ENCODE measurements at places on chromosomes 2 and 18. TPM values are rescaled to one million over a fixed set of nuclear protein-coding genes. Genes with fewer than 3 reads are reported as not detected.

GRCh38 chr2:211931314-211931713 is 607.3 kb downstream of the ERBB4 start:
- no peak for DNase-seq

GRCh38 chr2:37921781-37922180 is 3.3 kb upstream of the RMDN2 start:
- no peak for DNase-seq

DNA sequence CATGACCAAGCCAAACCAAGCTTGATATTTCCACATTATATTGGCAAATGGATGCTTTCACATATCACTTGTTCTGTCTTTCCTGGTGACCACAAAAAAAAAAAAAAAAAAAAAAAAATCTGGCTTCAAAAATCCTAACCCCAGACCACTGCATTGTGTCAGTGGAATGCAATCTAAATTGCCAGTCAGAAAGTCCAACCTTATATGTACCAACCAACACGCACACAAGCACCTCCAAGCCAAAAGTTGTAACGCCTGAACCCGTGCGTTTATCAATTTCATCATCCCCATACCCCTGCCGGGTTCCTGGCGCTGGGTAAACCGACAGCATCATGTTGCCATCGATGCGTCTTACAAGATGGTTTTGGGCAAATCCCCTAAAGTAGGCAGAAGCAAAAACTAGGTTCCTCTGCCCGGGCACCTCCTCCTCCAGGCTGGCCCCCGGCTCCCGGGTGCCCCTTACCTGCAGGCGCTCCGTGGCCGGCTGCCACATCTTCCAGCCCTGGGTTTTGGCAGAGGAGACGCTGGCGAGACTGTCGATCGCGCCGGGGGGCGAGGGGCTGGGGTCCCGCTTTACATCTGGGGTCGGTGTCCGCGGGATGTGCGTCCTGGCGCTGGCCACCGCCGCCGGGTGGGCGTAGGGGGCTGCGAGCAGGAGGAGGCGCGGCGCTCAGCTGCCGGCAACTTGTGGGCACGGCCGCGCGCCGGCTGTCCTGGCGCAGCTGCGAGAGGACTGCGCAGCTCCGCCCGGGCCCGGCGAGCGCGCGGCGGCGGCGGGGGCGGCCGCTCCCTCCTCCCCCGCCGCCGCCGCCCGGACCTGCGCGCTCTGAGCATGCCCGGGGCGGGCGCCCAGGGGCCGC is at the start of gene PID1:
Gene PID1 (minus strand): TSS at position 737 of the 860 bp plus-strand sequence. CDS start 244 bp downstream, at position 493.
- no peak for DNase-seq

DNA sequence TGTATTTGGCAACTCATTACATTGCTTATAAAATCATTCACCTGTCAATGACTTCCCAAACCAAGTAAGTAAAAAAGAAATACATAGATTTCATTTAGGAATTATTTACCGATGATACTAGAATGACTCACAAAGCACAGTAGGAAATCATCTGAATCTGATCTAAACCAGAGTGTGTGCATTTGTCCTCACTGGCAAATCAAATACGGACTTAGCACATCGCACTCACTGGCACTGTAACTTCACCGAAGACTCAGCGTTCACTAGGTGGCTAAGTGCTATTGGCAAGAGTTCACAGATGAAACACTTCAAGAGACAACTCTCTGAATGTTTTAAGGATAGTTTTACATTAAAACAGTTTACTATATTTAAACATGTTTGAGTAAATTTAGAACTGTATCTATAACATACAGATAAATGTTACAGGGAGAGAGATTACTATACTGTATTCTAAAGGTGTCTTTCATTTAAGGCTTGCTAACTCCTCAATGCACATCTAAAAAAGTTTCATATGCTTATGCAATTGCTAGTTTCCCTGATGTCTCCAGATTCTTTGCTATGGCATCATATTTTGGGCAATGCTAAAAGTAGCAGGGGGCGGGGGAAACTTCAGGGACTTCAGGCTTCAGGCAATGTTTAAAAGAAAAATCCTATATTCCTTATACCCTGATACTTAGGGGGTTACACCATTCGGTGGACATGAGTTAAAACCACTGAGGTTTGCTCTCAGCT is 48.8 kb downstream of the STK39 start:
- DNase-seq, result no peak

Gene CD8A
- total RNA-seq, result not detected

DNA sequence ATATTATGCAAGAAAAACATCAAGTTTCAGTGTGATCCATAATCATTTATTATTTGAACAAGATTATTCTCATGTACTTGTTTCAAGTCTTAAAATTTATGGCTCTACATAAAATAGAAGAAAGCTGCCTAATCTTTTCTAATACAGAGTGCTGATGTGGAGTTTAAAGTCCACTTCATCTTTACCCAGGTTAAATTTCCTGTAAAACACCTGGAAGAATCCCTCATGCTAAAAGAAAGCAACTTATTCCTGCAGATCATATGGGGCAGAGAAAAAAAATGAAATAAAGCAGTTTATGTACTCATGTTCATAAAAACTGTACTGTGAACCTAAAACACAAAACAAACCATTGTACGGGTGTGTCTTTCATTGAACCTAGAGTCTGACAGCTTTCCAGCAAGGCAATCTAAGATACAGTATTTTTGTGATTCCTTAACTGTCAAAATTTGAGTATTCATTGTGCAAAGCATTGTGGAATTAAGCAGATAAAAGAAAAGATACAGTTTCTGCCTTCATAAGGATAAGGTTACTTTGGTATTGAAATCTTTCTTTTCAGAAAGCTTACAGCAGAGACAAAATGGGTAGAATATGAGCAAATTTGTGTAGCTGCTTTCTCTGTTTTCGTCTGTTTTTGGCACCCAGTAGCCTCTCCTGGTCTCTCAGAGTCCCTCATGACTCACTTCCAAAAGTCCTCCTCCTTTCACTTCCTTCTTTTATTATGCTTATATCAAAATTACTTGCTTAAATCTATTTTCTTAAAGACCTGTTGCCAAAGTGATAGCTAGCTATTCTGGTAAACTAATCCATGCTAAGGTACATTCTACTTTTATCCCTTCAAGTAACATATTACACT is 26.9 kb upstream of the GLS start:
- DNase-seq, result no peak

Gene IL36B
- not detected for total RNA-seq

Gene RGPD3
- 0.37 TPM for total RNA-seq

DNA sequence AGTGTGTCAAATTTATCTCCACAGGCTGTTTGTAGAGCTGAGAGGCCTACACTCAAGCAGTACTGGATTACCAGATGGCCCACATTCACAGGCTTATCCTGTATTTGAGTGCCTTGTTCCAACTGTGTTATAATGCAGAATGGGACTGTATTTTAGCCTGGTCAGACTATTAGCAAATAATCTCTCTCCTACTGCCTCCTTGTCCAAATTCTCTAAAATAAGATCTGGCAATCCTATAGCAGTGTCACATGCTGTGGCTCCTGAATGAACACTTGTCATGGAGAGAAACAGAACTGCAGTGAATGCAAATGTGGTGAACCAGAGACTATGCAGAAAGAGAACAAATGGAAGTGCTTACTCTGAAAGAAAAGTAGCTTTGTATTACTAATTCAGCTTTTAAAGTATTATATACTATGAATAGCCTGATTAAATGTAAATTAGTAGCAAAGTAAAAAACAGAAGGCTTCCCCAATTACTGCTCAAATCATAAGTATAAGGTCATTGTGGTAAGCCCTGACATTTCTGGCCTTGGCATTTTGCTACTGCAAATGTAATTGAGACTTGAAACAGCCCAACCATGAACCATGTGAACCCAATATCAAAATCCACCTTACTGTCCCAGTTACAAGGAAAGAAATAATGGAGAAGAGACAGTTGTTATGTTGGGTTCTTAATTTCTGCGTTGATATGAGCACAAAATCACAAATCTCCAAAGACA is 80.0 kb downstream of the MAP4K3 start:
- no peak for DNase-seq

DNA sequence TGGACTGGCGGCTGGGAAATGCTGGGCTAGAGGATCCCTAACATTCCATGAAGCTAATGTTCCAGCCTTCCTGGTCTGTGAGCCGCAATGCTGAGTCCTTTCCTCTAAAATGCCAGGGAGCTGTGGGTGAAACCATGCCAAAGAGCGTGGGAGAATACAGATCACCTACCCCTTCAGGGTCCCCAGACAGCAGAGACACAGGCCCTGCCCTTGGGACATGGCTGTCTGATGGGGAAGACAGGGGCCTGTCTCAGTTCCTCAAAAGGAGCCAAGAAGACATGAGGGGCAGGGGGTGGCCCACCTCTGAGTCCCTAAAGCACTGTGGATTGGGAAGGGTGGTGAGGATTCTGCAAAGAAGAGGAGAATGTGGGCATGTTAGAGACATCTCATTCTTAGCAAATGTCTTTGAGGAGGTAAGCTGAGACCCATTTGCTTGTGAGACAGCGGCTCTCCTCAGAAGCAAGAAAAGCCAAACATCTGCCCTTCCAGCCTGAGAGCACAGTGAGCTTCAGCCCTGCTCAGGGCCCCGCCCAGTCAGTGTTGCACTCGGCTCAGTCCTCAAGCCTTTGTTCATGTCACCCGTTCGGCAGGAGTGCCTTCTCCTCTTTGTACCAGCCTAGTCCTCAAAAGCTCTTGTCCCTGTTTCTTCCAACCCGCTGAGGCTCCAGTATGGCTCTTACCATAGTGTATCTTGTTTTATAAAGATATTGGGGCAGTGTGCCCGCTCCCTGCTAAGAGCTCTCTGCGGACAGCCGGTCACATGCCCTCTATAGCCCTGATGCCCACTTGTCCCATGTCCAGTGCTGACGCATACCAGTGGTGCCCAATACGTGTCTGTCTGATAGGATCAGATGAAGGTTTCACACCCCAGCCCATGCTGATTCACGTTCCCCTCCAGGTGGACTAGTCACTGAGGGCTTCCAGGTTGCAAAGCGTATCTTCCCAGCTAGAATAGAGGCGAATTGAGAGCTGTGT is 286.2 kb downstream of the CYP26B1 start:
- no peak for DNase-seq

- no peak for DNase-seq
These were observed 14.7 kb downstream of the PCARE start for GRCh38 chr2:29059624-29060023.

DNA sequence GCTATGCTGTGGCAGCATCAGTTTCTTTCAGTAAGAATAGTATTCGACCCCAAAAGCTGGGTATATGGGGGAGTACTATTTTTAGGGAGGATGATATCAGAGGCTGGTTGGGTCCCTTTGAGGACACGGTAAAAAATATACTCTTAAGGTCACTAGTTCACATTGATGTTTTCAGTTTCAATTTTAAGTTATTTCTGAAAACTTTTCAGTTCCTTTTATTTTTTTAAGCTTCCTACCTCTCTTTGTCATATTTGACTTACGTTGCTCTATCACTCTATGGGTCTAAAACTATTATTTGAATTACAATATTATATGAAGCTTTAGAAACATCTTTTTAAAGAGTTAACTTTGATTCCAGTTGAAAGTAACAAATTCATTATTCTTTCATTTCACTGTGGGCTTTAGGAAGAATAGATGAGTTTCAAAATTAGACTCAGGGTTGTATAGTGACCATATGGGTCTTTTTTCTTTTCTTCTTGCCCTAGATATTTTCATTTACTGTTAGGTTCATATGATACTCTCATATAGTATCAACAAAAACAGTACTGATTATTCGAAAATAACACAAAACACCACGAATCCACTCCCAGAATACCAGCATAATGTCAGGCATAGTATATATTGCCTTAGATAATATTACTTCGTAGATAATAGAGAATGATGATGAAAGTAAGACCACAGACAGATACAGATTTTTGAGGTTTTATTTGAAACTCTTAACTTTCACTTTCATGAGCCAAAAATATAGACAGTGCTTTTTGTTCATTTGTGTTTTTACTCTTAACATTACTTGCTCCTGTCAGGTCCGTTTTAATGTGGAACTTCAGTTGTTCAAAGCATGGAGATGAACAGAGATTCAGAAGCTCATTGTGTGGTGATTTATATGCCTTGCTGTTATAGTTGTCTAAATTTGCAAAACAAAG is 9.8 kb downstream of the RMDN2 start:
- no peak for DNase-seq

Gene POTEC
- not detected for total RNA-seq

Gene SERPINB3
- total RNA-seq, result not detected

DNA sequence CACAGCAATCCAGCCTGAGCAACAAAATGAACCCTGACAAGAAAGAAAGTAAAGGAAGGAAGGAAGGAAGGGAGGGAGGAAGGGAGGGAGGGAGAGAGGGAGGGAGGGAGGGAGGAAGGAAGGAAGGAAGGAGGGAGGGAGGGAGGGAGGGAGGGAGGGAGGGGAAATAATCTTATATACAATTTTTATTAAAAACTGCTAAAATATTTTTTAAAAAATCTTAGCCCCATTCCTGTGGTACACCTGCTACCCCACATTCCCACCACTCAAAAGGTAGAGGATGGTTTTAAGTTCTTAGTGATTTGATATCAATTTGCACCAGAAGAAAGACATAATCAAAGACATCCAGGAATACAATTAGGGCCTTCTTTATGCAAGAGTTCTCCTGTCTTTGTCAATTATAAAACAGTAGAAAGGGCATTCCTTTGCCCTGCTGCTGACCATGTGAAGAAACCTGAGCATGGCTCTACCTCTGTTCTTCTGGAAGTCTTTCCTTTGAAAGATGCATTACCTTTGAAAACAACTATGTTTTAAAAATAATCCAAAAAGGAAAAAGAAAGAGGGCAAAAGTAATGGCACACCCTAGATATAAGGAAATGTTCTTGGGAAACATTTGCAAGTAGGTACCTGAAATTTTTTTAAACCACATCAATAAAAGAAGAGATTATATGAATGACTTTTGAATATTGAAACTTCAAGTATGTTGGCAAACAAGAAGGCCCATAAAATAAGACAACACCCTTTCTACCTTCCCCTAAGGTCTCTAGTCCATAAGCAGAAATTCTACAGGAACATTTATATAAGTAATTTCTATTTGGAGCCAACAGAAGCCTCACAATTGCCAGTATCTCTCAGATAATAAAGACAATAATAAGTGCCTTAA is 33.7 kb upstream of the ACVR2A start:
- DNase-seq, result no peak

Gene GNLY
- 14.8 TPM for total RNA-seq

GRCh38 chr18:37261246-37261840 is 304.3 kb downstream of the CELF4 start:
- DNase-seq, result no peak

- no peak for DNase-seq
These were observed 602.7 kb upstream of the ZNF804A start for GRCh38 chr2:183995632-183996031.

DNA sequence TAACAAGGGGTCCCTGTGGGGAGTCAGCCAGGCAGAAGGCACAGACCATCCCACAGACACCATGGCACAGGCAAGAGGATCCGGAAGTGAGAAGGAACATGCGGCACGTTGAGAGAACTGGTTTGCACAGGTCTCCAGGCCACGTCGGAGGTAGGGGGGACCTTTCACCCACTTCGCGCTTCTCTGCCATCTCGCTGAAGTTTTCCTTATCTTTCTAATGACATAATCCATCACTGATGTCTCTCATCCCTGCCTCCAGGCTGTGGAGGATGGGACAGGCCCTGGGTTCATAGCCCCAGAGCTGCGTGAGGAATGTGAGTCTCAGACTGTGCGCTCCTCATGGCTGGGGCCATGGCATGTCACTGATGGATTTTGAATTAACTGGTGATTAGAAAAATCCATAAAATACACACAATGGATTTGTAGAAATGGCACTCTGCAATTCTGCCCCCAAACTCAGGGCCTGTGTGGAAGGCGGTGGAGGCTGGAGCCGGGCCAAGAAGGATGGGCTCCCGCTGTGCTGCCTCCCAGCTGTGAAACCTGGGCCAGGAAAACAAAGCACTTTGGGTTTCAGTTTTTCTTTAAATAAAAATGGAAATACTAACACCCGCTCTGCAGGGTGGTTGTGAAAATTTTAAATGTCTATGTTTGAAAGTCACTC is 113.3 kb upstream of the ALKAL2 start:
- DNase-seq, result no peak

Gene DGUOK
- 39.7 TPM for total RNA-seq

Gene CCDC85A
- total RNA-seq, result not detected

Gene KCNG2
- total RNA-seq, result not detected

Measured in T-helper 17 cell (primary cell).